ENCODE measurements at places on chromosomes 1 and 21.

- DNase-seq, result no peak
These were observed 107.8 kb downstream of the LAMC2 start for GRCh38 chr1:183293876-183294275.

DNA sequence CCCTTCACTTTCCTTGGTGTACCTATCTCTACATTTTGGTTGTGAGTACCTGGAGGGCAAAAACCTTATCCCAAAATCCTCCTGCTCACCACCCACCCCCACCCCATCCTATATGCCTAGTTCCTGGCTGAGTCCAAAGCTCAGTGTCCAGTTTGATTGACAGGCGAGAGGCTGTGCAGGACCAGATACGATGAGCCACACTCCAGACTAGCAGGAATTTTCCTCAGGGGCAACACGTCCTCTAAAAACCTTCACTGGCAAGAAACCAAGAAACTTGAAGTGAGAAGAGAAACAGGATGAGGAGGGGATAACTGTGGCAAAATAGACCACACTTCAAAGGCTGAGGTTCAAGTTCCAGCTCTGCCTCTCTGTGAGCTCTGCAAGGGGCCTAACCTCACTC, 1.1 kb upstream of the SLAMF8 start:
- no peak for DNase-seq

GRCh38 chr1:67041841-67042503, 12.0 kb downstream of the SLC35D1 start:
- no peak for DNase-seq

DNA sequence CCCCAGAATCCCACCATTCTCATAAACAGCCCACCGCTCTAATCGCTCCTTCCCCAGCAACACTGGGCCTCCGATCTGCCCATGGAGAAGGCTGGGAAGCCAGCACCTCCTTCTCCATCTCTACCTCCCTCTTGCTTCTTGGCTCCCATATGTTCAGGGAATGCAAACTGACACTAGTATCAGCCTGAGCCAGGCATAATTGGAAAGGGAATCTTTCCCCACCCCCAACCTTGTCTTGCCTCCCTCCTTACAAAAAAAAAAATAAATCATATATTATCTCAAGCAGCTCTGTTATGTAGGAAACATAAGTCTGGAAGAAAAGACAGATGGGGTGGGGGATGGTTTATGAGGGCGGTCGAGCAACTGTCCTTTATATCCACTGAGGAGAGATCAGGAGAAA, 127.2 kb downstream of the NAV1 start:
- DNase-seq, result no peak

GRCh38 chr1:86499987-86500593, 31.4 kb downstream of the CLCA1 start:
- no peak for DNase-seq

GRCh38 chr1:150150133-150151021, 661 bp downstream of the PLEKHO1 start:
- no peak for DNase-seq

DNA sequence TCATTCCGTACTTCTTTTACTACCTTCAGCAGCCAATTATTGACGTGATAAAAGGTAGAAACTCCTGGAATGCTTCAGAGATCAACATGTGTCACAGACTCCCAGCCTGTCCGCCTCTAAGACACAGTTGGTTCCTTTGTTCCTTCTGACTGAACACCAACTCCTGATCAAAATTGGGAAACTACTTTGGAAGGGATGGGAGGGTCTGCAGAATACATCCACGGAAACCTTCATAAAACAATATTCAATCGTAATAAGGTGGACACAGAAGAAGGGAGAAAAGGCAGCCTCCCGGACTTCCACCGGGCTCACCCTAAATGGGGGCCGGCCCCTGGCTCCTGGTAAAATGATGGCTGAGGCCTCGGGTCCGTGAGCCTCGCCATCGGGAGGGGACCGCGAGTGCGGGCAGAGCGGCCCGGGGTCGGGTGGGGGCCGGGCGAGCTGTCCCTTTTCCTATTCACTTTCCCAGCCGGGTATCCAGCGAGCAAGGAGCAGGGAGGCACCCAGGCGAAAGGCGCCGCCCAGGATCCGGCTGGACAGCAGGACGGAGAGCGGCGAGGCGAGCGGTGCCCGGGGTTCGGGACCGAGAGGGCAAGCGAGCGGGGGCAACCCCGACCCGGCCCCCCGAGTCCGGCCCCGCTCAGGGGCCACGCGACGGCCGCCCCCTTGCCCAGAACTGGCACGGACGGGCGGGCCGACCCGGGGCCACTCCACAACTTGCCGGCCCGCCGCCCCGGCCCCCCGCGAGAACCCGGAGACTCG, 805 bp downstream of the NRIP1 start:
- DNase-seq, result no peak

GRCh38 chr1:99573431-99574217, 72.3 kb upstream of the PALMD start:
- DNase-seq, result no peak

DNA sequence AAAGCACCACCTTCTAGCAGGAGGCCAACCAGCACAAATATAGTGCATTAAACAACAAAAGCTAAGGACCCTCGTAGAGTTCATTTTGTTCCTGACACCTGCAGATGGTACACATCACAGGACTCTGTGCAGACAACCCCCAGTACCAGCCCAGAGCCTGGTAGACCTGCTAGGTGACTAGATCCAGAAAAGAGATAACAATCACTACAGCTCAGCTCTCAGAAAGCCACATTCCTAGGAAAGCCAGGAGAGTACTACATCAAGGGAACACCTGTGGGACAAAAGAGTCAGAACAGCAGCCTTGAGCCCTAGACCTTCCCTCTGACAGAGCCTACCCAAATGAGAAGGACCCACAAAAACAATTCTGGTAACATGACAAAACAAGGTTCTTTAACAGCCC, 344.7 kb upstream of the PTBP2 start:
- DNase-seq, result no peak

- DNase-seq, result no peak
These were observed 20.5 kb upstream of the PRDM15 start for GRCh38 chr21:41899426-41900202.

- DNase-seq, result peak; percentile 81
These were observed 76.0 kb downstream of the CD247 start for GRCh38 chr1:167442142-167442848.

DNA sequence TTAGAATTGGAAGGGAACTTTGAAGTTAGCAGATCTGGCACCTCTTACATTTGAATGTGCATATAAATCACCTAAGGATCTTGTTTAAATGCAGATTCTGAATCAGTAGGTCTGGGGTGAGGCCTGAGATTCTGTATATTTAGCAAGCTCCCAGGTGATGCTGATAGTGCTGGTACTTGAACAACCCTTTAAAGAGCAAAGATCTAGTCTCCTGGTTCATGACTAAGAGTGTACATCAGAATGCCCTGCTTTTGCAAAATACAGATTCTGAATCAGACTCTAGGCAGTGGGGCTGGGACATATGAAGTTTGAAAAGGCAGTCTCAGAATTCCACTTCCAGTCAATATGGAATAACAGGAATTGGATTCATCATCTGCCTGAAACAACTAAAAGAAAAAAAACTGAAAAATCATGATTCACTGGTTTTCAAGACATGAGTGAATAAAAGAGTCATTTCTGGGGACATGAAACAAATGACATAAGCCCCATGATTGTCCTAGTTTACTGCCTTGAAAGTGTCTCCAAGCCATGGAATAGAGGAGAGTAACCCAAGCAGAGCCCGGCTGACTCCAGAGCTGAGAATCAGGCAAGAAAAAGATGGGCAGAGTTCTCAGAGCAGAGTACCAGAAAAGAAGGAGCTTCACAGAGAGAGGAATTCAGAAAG, 149.6 kb upstream of the SGIP1 start:
- DNase-seq, result no peak

DNA sequence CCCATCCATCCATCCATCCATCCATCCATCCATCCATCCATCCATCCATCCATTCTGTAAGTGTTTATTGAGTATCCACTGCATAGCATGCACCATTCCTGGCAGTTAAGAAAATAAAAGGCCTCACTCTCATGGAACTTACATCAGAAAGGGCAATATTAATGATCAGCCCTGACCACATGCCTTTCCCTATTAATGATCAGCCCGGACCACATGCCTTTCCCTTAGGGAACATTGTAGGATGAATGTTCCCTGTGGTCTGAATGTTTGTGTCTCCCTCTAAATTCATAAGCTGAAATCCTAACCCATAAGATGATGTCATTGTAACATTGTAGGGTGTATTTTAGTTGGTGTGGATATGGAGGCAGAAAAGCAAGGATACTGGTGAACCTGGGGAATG, 365.8 kb downstream of the KIF26B start:
- DNase-seq, result no peak

- no peak for DNase-seq
These were observed 24.1 kb upstream of the LBR start for GRCh38 chr1:225451840-225452515.

GRCh38 chr1:36963006-36963405, 71.3 kb downstream of the GRIK3 start:
- DNase-seq, result no peak

DNA sequence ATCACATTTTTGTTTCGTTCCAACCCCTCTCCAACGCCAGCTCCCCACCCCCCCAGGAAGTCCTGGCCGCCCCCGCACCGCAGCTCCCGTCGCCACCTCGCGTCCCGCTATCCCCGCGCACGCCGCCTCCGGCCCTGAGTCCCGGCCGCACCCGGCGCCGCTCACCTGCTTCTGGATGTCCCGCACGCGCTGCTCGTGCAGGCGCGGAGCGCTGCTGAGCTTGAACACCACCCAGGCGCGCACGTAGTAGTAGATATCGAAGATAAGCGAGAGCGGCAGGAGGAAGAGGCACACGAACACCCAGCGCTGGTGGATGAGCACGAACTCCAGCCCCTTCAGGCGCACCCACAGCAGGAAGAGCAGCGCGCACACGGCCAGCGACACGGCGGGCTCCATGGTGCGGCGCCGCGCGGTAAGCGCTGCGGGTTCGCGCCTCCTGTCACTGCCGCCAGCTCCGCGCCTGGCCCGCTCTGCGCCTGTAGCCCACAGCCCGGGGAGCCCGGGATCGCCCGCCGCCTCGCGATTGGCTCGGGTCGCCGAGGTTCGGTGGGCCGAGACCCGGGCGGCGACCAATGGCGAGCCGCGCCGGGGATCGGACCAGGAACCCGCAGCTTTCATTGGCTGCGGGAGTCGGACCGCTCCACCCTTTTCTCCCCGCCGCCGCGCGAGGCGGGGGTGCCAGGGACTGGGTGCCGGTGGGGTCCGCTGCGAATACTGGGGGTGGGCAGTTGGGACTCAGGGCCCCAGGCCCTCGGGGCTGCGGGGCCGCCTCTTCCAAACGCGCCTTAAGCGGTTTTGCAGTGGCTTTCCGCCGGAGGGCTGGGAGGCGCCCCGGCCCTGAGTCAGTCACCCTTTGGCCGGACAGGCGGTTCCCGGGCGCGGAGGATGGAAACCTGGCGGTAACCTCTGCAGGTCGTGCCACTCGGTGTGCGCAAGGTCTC, at the start of gene DHCR24:
TSS of gene DHCR24 (minus strand) at position 472 of the 941 bp plus-strand sequence. CDS start at position 396, 76 bp downstream.
- DNase-seq, result peak; percentile 56

GRCh38 chr1:178521241-178521640, 8.3 kb downstream of the TEX35 start:
- no peak for DNase-seq

DNA sequence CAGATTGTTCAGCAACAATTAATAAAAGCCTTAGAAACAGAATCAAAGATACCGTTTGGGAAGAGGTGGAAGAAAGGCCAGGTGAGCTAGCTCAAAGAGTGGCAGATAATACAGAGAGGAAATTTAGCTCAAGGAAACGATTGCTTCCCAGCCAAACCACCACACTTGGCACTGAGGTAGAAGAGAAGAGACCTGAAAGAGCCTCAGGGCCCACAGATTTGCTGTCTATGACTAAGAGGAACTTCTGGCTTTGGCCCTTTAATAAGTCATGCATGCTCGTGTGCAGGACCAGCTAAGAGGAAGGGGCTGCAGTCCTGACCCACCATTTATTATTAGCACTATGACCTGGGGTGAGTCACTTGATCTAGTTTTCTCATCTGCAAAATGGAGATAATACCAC, 72.8 kb upstream of the BCL10 start:
- DNase-seq, result no peak

DNA sequence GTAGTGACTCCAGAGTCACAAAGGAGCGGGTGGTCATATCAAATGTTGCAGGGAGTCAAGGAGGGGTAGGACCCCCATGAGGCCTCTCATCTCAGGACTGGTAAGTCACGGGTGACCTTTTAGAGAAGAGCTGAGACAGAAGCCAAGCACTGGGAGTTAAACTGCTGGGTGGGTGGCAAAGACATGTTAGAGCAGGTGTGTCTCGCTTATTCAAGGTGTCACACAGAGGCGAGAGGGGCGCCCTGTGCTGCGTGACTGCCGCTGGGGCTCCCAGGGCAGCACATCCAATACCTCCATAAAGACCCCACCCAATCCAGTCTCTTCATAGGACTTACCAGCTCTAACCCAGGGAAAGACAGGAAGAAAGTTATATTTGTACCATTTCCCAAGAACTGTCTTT, 15.2 kb downstream of the CASQ2 start:
- no peak for DNase-seq

DNA sequence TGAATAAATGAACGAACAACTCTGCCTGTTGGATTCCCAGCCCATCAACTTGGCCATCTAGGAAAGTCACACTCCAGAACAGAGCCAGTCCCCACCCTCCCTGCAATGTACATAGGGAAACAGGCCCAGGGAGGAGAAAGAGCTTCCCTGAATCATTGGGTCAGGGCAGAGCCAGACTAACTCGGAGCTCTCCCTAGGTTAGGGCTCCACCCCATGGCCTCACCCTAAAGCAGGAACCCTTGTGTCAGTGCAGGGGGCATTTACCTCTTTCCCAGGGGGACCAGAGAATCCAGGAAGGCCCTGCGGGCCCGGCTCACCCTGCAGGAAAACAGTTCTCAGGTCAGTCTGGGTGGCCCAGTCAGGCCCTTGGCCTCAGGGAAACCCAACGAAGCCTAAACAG, 11.6 kb downstream of the COL9A2 start:
- DNase-seq, result no peak

GRCh38 chr1:18719786-18720451, 89.3 kb downstream of the PAX7 start:
- DNase-seq, result no peak

GRCh38 chr1:2415337-2415736, 3.0 kb upstream of the PEX10 start:
- DNase-seq, result no peak

DNA sequence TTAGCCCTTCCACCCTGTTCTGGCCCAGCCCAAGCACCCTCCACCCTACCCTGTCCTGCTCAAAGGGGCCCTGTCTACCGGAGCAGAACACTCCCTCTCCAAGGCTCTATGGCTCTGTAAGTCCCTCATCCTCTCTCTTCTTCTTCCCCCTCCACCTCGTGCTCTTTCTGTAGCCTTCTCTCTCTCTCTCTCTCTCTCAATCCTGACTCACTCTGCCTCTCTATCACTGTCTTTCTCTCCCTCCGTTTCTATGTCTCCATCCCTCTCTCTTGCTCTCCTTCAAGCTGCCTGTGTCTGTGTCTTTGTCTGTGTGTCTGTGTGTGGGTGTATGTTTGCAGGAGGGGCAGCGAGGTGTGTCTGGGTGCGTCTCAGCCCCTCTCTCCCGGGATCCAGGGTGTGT, 1.3 kb upstream of the ZNF678 start:
- DNase-seq, result no peak

- no peak for DNase-seq
These were observed 1.1 kb upstream of the TMEM167B start for GRCh38 chr1:109089242-109090015.

Data from activated CD4-positive, alpha-beta T cell treated with anti-CD3 and anti-CD28 coated beads for 1 hour (primary cell).